Stimulated activated CD4-positive, alpha-beta T cell treated with anti-CD3 and anti-CD28 coated beads, Interleukin-15, amount 100 ng/mL, for 1 hour (primary cell): ENCODE measurements at places on chromosomes 12 and 14.

GRCh38 chr14:57352396-57353170 is 37.8 kb upstream of the NAA30 start:
- DNase-seq, result no peak

DNA sequence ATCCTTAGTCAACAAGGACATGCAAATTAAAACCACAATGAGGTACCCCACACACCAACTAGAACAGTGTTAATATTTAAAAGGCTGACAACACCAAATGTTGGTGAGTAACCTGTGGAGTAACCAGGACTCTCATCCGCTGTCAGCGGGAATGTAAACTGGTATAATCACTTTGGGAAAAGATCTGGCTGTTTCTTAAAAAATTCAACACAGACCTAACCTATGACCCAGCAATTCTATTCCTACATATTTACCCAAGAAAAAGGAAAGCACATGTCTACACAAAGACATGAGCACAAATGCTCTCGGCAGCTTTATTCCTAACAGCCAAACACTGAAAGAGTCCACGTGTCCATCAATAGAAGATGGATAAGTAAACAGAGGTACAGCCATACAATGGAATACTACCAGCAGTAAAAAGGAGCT is 26.6 kb downstream of the NRDE2 start:
- no peak for DNase-seq

DNA sequence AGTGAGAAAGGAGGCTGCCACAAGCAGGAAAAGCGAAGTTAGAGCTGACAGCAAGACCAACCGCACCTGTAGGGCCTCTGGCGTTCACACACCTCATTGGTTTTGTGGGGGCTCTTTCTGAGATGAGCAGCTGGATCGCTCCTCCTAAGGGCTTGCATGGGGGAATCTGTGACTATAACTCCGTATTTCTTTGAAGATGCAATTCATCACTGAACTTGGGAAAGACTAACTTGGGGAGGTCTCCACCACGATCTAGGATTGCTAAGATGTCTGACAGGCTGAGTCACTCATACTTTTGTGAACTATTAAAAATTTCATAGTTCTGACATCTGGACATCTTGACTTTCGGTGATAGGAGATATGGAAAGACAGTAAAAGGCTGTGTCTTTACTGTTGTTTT is 173.6 kb downstream of the ETV6 start:
- DNase-seq, result no peak

DNA sequence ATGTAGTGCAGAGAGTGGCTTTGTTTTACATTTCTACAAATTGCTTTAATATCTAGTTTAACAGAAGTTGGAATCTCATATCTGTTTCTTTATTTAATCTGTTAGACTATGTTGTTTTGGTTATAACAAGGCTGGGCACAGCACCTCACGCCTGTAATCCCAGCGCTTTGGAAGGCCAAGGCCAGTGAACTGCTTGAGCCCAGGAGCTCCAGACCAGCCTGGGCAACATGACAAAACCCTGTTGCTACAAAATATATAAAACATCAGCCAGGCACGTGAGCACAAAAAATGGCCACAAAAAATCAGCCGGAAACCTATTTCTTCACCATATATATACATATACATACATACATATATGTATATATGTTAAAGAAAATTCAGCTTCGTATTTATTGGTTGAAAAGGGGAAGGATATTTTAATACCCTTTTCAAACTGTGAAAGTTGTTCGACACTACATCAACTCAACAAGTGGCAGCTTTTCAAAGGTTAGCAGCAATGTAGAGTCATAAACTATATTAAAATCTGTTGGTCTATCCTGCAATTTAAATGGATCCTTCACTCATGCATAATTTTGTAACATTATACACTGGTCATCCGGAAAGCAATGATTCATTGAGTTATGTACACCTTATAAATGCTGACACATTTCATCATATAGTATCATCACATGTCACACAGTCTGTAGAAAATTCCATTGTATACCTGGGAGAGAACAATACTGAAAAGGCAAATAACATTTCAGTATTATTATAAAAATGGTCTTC is 7.1 kb downstream of the NR2C1 start:
- no peak for DNase-seq

DNA sequence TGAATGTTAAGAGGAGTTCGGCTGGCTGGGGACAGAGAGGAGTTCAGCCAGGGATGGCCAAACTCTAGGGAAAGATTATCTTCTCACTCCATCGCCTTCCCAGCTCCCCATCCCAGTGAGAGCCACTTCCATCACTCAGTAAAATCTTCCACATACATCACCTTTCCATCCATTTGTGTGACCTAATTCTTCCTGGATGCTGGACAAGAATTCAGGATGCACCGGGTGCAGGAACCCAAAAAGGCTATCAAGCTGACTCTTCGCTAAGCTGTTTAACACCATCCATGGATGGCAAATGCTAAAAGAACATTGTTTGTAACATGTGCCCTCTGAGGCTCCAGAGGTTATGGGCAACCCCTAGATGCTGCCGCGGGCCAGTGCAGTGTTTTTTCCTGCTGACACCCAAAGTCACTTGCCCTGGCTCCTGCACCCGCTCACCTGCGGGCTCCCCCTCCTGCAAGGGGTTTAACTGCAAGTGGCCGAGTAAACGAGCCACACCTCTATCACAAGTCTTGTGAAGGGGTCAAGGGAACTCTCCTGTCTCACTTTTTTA is 216.0 kb upstream of the NPAS3 start:
- no peak for DNase-seq

DNA sequence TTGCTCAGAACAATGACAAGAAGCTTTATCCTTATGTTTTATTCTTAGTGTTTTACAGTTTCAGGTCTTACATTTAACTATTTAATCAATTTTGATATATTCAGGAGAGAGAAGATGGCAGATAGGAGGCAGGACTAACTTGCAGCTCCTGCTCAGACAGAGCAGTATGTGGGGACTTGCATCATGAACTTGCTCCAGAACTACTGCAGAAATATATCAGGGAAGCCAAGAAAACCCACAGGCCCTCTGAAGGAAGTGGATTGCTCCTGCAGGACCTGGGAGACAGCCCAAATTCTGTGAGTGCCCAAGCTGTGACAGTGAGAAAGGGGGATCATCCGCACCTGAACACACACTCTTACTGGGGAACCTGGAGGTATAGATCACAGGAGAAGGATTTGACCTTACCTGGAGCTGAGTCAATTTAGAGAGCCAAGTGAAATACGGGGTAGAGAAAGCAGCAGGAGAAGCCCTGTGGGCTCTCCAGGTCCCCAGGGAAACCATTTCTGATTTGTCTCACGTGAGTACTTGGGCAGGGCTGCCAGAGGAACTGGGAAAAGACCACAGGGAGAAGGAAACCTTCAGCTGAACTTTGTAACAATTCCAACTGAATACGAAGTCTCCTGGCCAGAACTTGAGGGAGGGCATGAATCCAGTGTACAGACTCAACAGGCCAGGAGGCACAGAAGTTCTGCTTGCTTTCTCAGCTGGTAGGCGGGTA is 28.9 kb upstream of the TSPAN8 start:
- no peak for DNase-seq

- DNase-seq, result no peak
Observed at GRCh38 chr14:23572836-23573235, 5.2 kb upstream of the AP1G2 start.

- no peak for DNase-seq
Observed at GRCh38 chr12:24681570-24681969, 267.3 kb downstream of the BCAT1 start.

DNA sequence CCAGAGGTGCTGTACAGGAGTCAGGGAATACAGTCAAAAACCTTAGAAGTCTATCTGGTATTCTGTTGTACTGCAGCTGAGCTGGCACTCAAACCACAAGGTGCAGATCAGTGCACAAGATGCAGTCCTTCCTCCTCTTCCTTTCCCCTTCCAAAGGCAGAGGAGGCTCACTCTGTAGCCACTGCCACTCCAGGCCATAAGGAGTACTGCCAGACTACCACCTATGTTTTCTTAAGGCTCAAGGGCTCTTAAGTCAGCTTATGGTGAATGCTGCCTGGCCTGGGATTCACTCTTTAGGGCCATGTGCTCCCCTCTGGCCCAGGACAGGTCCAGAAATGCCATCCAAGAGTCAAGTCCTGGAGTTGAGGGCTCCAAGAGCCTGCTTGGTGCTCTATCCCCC is 200.3 kb downstream of the CRADD start:
- DNase-seq, result no peak

DNA sequence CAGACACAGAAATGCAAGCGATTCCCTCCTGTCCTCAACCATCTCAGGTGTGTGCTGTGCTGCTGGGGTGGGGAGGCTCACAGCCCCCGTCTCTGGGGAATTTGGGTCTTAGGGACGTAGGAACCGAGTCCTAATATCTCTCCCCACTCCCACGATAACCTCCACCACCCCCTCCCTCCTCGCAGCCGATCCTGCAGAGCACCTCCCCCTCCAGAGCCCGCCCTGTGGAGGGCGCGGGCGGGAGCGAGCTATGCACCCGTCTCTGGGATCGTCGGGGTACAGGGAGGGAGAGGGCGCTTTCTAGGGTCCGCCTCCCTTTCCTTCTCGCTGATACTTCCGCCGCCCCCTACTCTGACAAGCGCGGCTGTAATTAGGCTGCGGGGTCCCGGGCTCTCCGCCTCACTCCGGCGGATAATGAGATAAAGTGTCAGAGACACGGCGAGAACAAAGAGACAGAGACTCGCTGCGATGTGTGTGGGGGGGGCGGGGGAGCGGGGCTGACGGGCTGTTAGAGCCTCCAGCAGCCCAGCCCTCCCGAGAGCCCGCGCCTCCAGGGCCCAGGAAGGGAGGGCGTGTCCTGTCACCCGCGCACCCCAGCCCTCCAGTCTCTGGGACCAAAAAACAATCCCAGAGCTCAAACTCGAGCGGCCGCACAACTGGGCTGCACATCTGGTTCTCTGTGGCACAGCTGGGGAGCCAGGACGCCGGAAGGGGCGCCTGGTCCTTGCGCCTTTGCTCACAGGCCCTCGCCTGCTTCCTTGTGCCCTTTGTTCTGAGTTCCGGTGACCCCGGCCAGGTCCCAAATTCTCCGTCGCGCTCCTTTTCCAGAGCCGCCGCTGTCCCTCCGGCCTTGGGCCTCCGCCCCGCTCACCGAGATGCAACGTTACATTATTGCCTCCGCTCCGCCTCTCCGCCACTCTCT is 8.7 kb downstream of the SHMT2 start:
- DNase-seq, result no peak

DNA sequence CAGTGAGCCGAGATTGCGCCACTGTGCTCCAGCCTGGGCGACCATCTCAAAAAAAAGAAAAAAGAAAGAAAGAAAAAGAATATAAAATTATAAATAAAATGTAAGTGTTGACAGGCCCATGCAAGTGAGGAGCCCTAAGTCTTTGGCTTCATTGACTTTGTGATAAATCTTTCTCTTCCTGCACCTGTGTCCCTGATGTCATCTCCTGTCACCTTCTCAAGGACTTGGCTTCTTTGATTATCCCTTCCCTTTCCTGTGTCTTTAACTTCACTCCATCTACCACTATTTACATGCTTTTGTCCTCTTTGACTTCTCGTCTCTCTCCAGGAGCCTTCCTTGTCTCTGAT is 33.6 kb upstream of the WNK1 start:
- DNase-seq, result no peak

DNA sequence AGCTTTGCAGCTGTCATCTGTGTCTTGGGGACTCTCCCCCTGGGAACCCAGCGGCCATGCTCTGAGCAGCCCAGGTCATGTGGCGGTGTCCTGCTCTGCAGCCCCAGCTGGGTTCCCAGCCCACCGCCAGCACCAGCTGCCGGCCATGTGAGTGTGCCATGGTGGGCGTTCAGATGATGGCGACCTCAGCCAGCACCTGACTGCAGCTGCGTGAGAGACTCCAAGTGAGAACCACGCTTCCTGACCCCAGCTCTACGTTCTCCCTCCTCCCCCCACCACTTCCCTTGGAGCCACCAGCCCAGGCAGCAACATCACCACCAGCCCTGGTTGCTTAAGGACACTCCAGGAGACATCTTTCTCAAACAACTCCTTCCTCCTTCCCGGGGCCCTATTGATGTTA is 68.8 kb downstream of the SLC24A4 start:
- DNase-seq, result no peak

DNA sequence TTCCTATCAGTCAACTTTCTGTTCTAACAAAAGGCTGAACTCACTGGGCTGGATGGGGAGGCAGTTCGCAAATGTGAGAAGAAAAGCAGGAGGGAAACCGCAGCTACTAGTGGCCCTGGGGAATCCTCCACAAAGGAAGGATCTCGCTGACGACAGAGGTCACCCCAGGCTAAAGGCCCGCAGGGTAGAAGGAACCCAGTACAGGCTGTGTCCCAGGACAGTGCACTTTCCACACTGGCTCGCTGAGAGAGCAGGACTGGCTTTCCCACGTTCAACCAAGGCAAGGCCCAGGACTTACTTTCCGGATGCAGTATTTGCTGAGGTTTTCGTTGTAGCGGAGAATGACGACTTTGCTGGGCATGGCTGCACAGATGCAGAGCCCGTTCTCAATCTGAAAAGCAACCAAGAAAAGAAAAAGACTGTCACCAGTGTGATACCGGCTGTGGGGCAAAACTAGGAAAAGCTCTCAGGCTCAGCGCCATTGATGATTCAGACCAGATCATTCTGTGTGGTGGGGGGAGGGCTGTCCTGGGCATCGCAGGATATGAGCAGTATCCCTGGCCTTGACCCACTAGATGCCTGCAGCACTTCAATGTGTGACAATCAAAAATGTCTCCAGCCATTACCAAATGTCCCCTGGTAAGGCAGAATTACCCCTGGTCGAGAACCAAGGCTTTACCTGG is 36.3 kb downstream of the PRKAB1 start:
- DNase-seq, result no peak

DNA sequence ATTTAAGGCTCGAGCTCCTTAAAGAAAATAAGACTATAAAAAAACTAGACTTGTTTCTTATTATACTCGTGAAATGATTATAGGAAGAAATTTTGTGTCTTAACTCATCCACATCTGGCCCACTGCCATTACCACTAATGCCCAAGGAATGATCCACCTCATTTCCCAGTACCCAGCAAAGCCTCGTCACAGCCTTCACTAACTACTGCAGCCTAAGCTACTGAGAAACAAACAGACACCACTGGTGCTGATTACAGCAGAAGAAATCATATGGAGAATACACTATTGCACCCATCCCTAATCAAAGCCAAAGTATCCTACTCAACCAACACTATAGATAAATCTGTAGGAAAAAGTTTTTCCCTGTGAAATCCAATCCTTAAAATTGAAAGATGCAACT is 205.3 kb upstream of the NAV3 start:
- DNase-seq, result no peak

- no peak for DNase-seq
Observed at GRCh38 chr14:76948213-76948947, 80.1 kb downstream of the IRF2BPL start.

- DNase-seq, result no peak
Observed at GRCh38 chr12:109244073-109244472, 65.0 kb downstream of the FOXN4 start.

GRCh38 chr14:58280954-58281787 is 17.2 kb upstream of the ARID4A start:
- DNase-seq, result no peak
